ENCODE measurements at places on chromosomes 3 and 15.

DNA sequence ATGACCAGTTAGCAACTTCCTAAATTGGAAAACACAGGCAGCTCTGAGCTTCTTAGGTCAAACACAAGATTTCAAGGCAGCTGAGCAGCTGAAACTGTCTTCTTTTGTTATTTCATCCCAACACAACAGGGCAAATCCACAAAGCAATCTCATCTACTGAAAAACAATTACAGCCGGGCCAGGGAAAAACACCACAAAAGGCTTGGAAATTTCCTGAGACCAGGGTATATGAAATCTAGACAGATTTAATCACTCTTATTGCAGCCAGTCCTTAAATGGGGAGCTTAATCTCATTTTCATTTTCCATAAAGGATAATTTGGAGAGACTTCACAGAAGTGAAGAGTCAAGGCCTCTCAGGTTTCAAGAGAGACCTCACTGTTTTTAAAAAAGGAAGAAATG is 181.8 kb downstream of the SSR3 start:
- DNase-seq: no peak

DNA sequence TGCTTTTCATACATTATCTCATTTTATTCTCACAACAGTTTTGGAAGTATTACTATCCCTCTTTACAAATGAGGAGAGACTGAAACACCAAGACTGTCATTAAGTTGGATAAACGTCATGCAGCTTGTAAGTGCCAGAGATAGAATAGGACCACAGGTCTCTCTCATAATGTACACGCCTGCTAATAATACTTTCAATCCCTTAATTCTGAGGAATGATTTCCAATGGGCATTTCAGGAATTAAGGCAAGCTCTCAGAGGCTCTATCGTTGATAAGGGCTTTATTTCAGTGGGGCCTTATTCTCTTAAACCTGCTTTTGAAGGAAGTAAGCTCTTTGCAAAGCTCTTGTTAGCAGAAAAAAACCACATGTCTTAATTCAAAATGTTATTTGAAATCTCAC is 229.1 kb downstream of the NFKBIZ start:
- DNase-seq: no peak

DNA sequence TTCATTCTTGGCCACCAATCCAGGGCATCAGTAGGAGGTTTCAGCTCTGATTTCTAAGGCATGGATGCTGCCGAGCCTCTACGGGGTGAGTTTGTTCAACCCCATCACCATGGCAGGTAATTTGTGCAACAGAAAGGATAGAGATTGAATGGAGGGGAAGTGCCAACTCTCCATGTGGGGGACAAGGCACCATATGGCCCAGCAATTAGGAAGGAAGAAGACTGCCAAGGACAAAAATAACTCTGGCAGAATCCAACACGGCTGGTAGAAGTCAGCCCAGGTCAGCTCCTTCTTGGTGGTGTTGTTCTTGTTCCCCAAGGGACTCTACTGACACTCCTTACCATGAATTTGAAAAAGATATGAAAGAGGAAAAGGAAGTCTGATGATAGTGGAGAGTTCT is 503.9 kb downstream of the MAGI1 start:
- no peak for DNase-seq

- peak; percentile 78 for DNase-seq
These were observed 230.9 kb upstream of the FEZF2 start for GRCh38 chr3:62604298-62604697.

- DNase-seq: no peak
These were observed 102.4 kb downstream of the RAB11A start for GRCh38 chr15:65971741-65971995.

- DNase-seq: no peak
These were observed 87.2 kb downstream of the HMG20A start for GRCh38 chr15:77507911-77508310.

DNA sequence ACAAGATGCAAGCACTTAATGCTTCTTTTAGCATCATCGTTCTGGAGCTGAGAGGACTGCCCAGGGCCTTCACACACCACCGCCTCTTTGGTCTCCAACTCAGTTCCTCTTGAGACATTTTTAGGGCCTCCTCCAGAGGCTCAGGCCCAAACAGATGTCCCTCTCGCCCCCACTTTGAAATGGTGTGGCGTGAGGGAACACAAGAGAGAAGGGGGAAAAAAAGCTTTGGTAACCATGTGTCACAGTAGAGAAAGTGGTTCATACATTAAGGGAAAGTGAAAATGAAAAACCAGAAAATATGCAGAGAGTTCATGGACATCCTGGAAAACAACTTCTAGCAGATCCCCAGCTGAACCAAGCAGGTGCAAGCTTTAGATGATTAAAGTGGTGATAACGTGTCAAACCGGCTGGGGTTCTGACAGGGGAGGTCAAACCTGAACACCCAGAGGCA is 33.1 kb upstream of the FOXP1 start:
- DNase-seq: no peak

DNA sequence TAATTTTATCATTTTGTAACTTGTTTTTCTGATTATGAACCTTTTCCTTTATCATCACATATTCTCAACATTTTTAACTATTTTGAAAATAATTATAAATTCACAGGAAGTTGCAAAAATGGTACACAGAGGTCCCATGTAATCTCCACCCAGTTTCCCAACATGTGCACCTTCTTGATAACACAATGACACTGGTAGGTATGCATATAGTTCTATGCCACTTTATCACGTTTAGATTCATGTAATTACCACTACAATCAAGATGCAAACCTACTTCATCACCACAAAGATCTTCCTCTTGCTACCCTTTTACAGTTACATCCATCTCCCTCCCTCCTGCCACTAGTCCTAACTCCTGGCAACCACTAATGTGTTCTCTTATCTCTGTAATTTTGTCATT is 413.9 kb downstream of the SHQ1 start:
- DNase-seq: no peak

GRCh38 chr3:99939876-99940275 is 122.2 kb downstream of the CMSS1 start:
- DNase-seq: no peak

- no peak for DNase-seq
These were observed 34.2 kb upstream of the SYN2 start for GRCh38 chr3:11969986-11970385.

DNA sequence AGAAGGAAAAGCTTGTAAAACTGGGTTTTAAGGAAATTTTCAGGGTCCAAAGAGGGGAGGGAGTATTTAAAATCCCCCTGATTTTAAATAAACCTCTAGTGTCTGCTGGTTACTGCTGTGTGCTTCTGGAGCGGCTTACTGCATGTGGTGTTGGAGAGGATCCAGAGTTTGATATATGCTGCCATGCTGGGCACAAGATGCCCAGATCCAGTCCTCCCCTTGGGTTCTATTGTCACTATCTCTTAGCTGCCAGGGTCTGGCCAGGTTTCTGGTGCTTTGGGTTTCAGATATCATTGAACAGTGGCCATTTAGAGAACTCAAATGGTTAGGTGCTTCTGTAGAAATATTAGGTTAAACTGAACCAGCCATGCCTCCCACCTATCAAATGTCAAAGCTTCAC is 27.5 kb downstream of the MINAR1 start:
- DNase-seq: no peak

- no peak for DNase-seq
These were observed 7.1 kb downstream of the OR5K2 start for GRCh38 chr3:98504539-98504938.

DNA sequence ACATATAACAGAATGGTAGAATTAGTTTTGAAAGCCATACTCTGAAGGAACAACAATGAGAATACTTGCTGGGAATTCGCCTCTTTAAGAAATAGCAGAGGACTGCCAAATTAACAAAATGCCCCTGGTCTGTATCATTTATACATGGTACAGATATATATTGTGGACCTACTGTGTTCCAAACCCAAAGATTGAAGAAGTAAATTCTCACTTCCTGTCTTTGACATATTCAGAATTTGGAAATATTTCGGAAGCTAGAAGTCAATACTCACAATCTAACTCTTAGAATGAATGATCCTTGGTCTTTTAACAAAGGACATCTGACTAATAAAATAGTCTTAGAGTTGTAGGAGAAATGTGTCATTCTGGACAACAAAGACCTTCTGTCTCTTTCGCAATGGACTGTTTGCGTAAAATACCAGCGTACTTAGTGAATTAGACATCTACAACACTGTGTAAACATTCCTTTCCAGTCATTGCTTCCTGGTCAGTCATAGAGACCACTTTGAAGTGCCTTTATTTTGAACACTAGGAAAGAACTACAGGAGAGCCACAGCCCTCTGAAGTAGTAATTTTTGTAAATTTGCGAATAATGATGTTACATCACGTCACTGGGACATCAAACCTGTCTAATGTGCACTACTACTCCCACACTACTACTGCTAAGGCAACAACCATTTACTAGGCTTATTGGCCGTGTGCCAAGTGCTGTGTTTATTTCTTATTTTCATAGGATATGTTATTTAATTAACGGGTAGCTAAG is 68.0 kb downstream of the CHL1 start:
- DNase-seq: peak; percentile 18

GRCh38 chr3:87423336-87423735 is 147.0 kb upstream of the POU1F1 start:
- DNase-seq: no peak

DNA sequence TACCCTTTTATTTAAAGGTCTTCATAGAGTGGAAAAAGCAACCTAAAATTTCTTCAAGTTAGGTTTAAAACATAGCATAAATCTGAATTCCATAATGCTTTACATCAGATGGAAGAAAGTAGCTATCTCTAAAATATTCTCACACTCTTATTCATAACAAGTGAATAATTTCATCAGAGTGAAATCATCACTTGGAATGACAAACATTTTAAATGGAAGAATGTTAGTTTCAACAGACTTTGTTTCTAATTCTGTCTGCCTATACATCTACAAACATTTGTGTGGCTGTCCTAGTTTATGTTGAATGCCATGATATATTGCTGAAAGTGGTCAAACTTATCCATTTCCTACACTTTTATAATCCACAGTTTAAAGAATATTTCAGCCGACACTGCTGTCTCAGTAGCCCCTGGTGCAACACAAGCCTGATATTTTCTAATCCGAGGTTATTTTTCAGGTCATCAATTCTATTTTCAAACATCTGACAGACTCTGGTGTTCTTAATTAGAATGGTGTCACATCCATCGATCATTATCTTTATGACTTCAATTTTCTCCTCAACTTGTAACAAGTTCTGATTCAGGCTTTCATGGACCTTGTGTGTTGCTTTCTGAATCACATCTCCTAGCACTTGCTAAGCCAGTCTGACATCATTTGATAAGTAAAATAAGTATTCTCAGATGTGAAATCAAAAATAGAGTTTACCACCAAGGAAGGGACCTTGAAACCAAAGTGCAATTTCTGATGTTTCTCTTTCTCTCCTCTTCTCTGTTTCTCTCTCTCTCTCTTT is 17.1 kb upstream of the CNTN3 start:
- no peak for DNase-seq

- peak; percentile 16 for DNase-seq
These were observed 21.4 kb upstream of the NR2C2 start for GRCh38 chr3:14925729-14926591.

DNA sequence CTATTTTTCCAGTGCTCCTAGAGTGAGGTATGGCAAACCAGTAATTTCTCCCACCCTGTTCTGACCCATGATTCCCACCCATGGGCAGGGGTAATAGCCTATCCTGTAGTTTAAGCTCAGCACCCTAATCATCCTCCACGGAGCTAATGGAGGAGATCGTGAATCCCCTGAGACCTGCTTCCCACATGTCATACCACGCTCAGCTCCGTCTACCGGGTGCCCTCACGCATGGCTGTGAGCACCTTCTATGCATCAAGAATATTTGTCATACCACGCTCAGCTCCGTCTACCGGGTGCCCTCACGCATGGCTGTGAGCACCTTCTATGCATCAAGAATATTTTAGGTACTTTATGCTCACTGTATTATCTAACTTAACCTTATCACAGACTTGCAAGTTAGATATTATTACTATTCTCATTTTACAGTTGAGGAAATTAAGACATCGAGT is 104.7 kb upstream of the PFN2 start:
- no peak for DNase-seq

DNA sequence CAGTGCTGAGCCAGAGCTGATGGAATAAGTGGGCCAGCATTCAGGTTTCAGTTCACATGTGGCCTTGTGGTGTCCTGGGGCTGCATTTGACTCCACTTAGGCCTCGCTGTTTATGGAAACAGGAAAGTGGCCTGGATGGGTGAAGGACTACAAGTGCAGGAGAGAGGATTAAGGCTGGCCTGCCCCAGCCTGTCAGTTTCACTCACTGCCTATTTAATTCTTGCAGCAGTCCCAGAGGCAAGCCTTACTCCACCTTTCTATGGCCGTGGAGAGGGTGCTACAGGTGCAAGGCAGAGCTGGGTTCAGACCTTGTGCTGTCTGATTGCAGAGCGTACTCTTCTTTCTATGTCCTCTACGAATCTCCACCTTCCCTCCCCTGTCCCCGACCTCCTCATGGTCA is 37.7 kb downstream of the ABHD17C start:
- DNase-seq: no peak

DNA sequence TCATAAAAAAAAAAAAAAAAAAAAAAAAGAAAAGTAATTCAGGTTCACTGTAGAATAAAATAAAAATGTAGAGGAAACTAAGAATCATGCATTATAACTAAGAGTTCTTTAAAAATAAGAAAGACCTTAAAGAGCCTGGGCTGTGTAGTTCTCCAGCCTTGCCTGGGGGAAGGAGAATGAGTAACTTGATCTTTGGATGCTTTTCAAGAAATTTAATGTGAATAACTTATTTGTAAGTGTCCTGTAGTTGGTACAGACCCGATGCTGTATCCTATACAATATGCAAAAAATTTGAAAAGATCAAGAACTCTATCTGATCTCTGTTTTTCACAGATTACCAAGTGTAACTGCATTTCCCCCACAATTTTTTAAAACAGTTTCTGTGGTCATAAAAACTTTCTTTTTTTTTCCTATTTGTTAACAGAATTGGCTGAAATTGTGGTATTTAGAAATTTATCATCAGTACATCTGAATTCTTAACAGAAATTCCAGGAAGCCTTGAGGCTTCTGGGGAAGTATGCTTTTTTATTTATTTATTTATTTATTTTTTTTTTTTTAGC is 195.3 kb downstream of the THRB start:
- no peak for DNase-seq

DNA sequence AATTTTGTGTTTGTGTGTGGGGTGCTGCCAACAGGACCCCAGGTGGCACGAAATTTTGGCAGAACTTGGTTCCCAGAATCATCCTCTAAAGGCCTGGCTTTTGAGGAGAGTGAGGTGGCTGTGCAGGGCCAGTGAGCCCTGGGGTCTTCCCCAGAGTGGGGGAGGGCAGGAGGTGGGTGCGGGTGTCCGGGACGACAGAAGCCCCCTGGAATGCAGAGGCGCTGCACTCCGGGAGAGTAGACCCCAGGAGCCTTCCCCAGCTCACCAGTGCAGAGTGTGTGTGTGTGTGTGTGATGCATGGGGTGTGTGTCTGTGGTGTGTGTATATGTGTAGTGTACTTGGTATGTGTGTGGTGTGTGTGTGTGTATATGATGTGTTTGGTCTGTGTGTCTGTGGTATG is 44.4 kb upstream of the SEC13 start:
- DNase-seq: no peak
